ENCODE measurements at places on chromosomes 7 and 10.

DNA sequence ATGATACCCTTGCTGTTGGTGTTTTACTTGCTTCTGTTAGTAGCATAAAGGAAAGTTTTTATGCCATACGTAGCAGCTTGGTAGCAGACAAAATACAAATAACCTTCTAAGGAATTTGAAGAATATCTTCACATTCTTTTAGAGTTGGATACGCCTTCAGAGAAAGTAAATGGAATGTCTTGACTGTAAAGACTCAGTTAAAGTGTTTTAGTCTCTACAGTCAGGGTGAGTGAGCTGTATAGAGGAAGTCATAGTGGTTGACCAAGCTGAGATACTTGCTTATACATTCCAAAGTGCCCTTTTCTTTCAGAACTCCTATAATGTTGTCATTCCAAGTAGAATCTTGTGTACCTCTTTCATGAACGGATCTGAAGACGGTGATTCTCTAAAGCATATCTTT lies 37.7 kb downstream of the RABGEF1 start:
- no peak for DNase-seq

DNA sequence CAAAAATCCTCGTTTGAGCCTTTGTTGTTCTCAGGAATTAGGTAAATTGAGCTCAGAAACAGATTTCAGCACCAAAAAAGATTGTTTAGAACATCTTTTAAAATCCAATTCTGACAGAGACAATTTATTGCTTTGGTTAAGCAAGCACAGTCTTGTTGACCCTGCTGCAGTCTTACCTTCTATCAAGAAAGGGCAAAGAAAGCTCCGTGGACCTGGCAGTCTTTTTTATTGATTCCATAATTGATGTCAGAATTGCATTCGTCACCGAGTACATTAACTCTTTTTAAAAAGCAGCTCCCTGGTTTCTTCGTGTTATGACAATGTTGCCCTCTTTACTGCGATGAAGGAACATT lies 334.8 kb downstream of the FGFR2 start:
- no peak for DNase-seq

DNA sequence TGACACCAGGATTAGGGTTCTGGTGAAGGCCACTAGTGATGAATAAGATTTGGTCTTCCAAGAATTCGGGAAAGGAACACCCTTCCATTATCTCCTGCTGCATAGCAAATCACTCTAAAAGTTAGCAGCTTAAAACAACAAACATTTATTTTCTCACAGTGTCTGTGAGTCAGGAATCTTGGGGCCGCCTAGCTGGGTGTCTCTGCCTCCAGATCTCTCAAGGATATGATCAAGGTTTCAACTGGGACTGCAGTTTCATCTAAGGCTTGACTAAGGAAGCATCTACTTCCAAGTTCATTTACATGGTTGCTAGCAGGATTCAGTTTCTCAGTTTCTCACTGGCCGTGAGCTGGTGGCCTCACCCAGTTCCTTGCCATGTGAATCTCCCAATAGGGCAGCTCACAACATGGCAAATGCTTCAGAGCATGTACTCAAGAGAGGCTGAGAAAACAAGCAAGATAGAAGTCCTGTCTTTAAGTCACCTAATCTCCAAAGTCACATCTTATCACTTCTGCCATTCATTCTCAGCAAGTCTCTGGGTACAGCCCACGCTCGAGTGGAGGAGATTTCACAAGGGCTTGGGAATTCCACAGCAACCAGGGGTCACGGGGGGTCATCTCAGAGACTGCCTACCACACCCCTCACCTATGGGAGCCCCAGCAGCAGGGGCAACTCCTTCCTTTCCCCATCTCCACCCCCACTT lies 26.8 kb downstream of the TLX1 start:
- no peak for DNase-seq

DNA sequence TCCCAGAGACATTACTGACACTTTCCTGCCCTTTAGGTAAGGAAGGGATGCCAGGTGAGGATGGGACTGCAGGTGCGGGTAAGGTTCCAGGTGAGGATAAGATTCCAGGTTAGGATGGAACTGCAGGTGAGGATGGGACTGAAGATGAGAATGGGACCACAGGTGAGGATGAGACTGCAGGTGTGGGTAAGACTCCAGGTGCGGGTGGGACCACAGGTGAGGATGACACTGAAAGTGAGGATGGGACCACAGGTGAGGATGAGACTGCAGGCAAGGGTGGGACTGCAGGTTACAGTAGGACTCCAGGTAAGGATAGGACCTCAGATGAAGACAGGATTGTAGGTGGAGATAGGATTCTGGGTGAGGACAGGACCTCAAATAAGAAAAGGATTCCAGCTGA lies 322.3 kb downstream of the WDR37 start:
- no peak for DNase-seq
